SK-MEL-5 (cell line): ENCODE measurements at places on chromosomes 5 and 9.

GRCh38 chr9:110606179-110606790 lies 26.7 kb upstream of the SVEP1 start:
- no peak for DNase-seq

- DNase-seq, result no peak
Measured at GRCh38 chr9:88789785-88790184, 201.5 kb upstream of the S1PR3 start.

- no peak for DNase-seq
Measured at GRCh38 chr9:2497666-2498400, 123.8 kb upstream of the VLDLR start.

GRCh38 chr5:56112526-56113121 lies 117.9 kb upstream of the IL6ST start:
- peak; percentile 97 for DNase-seq

GRCh38 chr5:83636156-83636555 lies 84.5 kb downstream of the HAPLN1 start:
- no peak for DNase-seq

DNA sequence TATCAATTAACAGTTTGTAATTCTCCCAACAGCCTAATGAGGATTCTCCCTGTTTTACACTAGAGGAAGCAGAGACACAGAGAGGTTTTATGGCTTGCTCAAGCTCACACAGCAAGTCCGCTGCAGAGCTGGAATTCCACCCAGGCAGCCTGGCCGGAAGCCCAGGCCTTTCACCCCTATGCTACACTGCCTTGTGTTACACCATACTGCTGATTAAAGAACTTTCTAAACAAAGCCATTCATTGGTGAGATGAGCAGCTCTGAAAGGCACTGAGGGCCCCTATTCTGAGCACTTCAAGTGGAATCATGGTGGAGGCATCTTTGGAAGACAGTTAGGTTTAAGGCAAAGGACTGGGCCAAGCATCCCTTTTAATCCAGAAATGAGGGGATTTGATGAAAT lies 14.7 kb upstream of the LARP1 start:
- DNase-seq, result peak; percentile 65

DNA sequence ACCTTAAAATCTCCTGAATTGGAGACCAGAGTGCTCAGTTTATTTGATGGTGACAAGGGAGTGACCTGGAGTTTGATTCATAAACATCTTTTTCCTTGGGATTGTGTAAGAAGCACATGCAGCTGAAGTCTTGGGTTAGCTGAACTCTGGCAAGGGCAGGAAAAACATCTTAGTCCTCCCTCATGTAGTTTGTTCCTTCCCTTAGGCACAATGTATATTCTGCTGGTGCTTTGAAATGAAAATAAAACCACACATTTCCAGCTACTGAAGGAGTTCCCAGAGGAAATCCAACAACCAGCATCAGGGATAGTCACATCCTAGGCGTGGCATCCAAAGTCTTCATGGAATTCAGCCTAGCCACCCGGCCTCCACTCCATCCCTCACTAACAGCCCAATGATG lies 95.2 kb upstream of the PAPPA start:
- DNase-seq, result no peak

DNA sequence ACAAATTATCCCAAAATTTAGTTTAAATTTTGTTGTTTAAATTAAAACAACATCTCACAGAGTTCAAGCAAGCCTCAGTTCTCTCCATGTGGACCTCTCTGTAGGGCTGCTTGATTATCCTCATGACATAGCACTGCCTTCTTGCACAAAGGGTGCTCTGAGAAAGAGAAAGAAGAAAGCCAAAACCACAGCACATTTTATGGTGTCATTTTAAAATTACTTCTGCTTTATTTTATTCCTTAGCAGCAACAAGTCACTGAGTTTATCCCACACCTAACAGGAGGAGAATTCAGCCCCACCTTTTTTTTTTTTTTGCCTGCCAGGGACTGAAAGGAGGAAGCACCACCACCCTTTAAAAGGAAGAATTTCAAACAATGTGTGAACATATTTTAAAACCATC lies 12.8 kb upstream of the KCNV2 start:
- DNase-seq, result peak; percentile 59

GRCh38 chr5:126248611-126249010 lies 174.6 kb upstream of the GRAMD2B start:
- no peak for DNase-seq

- DNase-seq, result peak; percentile 46
Measured at GRCh38 chr5:65861830-65862241, 64.5 kb upstream of the ERBIN start.

- peak; percentile 96 for DNase-seq
Measured at GRCh38 chr9:19161257-19162025, 34.1 kb upstream of the PLIN2 start.

DNA sequence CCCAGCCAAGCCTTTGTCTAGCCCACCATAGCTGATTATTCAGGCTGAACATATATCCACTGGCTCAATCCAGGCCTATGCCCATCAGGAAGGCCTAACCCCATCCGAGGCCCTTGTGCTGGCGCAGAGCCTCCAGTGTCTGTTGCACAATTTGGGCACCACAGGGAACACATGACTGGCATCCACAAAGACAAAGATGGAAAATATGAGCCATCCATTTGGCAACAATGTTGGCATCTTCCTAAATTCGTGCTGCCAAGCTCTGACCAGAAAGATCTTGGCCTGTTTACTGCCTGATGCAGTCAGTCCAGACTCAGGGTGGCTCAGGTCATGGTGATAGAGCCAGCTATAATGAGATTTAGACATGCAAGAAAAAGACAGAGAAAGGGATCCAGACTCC lies 233.8 kb downstream of the PIK3R1 start:
- DNase-seq, result no peak

GRCh38 chr5:138466125-138466899 lies 1.0 kb downstream of the EGR1 start:
- DNase-seq, result no peak

GRCh38 chr9:89534515-89535287 lies 36.8 kb upstream of the SEMA4D start:
- no peak for DNase-seq

DNA sequence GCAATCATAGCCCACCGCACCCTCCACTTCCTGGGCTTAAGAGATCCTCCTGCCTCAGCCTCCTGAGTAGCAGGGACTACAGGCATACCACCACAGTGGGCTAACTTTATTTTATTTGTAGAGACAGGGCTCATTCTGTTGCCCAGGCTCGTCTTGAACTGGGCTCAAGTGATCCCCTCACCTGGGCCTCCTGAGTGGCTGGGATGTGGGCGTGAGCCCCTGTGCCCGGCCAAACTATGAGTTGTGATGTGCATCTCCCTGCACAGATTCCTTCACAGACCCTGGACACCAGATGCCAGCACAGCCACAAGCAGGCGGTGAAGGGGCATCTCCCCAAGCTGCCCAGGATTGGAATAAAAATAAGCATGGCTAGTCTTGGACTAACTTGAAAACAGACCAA lies 244.9 kb upstream of the IRX1 start:
- no peak for DNase-seq

DNA sequence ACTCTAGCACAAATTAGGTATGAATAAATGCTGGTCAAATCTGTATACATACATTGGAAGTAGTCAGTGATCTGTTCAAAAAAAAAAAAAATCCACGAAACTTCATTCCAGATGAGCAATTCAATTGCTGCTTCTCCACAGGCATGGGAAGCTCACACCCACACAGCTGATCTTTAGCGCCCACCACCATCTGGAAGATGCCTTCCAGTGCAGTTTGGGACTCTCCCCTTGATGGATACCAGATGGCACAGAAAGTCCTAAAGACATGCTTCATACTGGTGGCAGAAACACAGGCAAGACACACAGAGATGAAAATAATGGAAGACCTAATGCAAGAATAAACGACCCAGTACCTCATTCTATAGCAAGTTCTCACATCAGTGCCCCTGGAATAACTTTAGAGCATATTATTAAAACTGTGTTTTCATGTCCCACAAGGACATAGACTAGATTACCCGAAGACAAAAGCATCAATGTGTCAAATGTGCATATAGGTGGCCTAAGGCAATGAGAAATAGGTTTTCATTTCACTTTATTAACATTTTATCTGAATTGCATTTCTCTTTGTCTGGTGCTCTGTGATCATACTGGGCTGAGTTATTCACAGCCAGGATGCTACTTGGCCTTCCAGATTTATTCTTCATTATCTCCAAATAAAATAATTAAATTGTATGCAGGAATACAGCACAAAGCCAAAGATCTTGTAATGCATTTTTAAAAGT lies 135.4 kb upstream of the TAS2R1 start:
- no peak for DNase-seq

- DNase-seq, result peak; percentile 37
Measured at GRCh38 chr9:77024776-77025545, 5.5 kb downstream of the FOXB2 start.

DNA sequence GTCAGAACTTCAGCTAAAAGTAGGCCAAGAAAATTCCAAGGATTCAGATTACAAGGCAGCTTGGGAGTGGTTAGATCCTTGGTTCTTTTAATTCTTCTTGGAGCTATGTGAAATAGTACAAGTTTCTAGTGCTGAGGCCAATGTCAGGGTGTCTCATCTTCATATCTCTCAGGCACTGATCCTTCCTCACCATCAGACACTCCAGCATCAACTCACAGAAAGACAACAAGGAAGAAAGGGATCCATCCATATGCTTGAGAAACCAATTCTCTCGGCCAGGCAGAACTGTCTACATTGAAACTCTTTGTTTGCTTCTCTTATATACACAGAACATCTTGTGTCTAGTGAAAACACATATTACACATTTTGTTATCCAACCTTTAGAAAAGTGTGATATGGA lies 362.1 kb upstream of the CCNH start:
- DNase-seq, result no peak

DNA sequence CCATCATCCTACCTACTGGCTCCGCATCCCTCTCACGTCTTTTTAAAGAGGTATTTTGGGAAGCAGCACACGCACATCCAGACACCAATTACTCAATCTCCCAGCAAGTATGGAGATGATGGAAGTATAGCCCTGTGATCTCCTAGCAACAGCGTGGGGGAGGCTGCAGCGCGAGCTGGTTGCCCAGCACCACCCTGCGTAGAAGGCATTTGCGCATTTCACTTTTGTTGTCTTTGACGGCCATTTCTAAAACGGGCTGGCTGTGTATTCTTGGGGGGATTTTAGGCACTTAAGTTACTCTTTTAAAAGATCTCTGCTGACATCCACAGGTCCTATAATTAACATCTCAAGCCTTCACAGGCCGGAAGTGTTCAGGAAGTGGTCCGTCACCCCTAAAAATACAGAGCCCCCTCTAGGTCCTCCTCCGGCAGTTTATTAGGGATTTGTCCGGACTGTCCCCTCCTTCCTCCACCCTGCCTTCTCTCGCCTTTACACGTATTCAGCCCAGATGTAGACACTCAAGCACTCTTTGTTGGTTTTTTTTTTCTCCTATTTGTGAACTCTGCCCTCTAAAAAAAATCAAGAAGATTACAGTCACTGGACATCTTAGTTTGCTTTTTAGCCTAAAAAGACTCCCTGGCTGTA lies 371.4 kb downstream of the NTRK2 start:
- DNase-seq, result no peak

DNA sequence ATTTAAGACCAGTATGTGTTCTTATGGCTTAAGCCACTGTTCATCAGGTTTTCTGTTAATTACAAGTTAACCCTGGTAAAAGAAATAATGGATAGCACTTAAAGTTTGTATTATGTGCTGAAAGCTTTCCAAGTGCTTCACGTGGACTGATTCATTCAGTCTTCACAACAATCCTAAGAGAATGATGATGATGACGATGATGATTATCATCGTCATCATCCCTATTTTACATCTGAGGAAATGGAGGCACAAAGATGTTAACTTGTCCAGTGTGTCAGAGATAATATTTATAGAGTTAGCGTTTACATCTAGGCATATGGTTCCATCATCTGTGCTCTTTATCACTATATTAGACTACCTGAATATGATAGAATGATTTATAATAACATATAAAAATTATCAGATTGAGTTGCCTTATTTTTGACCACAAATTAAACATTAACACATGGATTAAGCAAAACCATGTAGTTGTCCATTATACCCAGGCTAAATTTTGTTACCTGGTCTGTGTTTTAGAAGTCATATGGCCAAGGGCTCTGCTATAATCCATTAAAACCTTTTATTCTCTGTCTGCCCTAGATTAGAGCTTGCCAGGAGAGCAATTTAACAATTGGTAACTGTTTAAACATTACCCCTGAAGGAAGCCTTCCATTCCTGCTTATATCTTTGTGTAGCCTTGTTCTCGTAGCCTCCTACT lies 102.3 kb upstream of the MAP3K1 start:
- peak; percentile 34 for DNase-seq
